ENCODE measurements at places on chromosomes 13 and 19.
A peak's percentile ranks its signal among the peaks of the same experiment; 100 is the strongest.

- no peak for DNase-seq
Measured at GRCh38 chr13:73482556-73482955, 423.8 kb downstream of the KLF5 start.

DNA sequence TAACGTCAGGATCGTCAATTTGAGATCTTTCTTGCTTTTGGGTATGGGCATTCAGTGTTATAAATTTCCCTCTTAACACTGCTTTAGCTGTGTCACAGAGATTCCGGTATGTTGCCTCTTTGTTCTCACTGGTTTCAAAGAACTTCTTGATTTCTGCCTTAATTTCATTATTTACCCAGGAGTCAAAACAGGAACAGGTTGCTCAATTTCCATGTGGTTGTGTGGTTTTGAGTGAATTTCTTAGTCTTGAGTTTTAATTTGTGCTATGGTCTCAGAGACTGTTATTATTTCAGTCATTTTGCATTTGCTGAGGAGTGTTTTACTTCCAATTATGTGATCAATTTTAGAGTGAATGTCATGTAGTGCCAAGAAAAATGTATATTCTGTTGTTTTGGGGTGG is 153.1 kb downstream of the PCDH17 start:
- no peak for DNase-seq

DNA sequence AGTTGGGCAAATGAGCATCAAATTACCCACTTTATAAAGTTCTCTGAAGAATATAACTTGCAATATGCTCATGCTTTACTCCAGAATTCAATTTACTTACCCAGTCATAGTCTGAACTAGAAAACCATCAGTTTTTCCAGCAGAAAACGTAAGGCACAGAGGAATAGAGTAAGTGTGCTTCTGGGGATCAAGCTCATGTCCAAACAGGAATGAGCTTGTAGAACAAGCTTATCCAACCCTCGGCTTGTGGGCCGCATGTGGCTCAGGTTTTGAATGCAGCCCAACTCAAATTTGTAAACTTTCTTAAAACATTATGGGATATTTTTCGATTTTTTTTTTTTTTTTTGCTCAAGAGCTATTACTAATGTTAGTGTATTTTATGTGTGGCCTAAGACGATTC is 308.5 kb upstream of the KLF12 start:
- DNase-seq = no peak

DNA sequence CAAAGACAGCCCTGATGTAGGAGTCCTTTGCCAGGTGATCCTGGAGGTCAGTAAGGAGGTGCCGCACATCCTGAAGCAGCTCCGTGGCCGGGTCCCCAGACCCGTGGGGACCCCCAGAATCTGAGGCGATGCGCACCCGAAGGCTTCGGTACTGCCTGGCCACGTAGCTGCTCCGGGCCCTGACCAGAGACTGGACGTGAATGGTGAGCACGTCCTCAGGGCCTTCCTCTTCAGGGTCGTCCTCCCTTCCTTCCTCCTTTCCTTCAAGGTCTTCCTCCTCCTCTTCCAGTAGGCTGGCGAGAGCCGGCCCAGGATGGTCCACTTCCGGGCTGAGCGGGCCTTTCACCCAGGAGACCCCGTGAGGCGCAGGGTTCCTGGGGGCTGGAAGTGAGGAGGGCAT is 7.5 kb downstream of the RINL start:
- DNase-seq = no peak

DNA sequence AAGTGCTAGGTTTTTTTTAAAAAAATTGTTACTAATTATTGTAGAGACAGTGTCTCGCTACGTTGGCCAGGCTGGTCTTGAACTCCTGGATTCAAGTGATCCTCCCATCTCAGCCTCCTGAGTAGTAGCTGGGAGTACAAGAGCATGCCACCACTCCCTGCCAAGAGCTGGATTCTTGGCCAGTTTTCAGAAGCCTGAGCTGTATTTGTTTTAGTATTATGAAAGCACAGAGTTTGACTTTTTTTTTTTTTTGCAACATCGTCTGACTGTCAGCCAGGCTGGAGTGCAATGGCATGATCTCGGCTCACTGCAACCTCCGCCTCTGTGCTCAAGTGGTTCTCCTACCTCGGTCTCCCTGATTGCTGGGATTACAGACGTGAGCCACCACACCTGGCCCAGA is 7.0 kb downstream of the ARMC6 start:
- no peak for DNase-seq

GRCh38 chr19:2822846-2823245 is 3.2 kb downstream of the ZNF554 start:
- no peak for DNase-seq

GRCh38 chr13:27744801-27745200 is 47.5 kb upstream of the GSX1 start:
- no peak for DNase-seq

GRCh38 chr13:106882246-106882645 is 314.3 kb upstream of the ARGLU1 start:
- no peak for DNase-seq

- DNase-seq = no peak
Measured at GRCh38 chr13:32323912-32324311, 8.6 kb downstream of the BRCA2 start.

DNA sequence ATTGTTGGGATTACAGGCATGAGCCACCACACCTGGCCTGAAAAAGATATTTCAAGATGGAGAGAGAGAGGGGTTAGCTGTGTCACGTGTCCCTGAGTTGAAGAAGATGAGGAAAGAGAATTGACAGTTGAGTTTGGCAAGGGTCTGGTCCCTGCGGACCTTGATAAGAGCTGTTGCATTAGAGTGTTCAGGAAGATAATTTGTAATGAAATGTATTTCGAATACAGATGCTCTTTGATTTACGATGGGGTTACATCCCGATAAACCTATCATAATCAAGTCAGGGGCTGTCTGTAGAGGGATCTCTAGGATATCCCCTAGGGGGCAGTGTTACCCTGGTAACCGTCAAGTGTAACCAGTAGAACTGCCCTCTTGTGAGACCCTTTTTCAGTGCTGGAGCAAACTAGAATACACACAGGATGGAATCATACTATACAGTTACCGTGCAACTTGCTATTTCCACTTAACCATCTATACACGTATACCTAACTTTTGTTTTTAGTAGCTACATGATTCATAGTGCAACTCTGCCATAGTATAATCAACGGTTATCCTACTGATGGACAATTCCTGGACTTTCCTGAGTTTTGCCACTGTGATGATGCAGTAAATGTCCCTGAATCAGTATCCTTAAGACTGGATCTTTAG is 1.5 kb upstream of the ELOF1 start:
- peak; percentile 85 for DNase-seq

GRCh38 chr19:5926641-5927440 is 12.8 kb downstream of the CAPS start:
- no peak for DNase-seq

DNA sequence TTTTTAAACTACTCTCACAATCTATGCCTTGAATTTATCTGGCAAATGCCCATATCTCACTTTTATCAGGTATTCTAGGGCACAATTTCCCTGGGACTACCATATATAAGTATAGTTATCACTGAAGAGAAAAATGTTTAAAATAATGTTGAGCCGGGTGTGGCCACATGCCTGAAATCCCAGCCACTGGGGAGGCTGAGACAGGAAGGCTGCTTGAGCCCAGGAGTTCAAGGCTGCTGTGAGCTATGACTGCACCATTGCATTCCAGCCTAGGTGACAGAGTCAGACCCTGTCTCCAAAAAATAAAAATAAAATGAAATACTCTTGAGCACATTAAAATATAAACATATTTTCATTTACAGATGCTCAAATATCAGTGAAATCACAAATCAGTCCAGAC is 4.1 kb downstream of the KATNAL1 start:
- DNase-seq = no peak

DNA sequence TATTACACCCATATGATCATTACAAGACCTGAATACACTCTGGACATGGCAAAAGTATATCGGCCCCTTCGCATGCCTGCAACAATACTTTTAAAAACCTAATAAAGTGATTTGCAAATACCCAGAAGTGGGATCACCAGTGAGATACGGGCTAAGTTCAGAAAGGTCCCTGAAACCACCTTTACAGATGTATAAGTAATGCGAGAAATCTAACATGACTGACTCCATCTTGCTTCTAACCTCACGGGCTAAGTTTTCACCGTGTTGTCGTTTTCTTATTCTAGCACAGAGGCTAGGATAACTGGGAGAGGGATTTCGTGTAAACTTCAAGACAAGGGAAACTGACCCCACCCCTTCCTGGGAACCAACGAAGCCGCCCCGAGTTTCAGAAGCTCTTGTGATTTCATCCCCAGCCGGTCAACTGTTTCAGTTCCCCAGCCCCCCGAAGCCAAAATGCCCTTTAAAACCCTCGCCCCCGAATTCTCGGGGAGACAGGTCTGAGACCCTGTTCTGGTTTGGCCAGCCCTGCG is 703 bp downstream of the NEK3 start:
- DNase-seq = peak; percentile 11

DNA sequence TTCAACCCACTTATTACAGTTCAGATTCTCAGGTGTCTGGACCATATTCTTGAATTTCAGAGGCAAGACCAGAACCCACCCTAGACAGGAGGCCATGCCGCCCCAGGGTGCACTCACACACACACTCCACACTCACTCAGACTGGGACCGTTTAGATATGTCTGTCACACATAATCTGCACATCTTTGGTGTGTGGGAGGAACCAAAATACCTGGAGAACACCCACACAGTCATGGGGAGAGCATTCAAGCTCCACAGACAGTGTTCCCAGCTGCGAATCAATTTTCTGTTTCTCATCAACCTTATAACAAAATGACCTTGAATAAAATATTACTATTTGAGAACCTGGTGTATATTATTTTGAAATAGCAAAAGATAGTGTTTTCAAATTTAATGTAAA is 2353.0 kb downstream of the PCDH9 start:
- no peak for DNase-seq

GRCh38 chr19:42628411-42629140 is 33.9 kb upstream of the CEACAM8 start:
- DNase-seq = no peak

GRCh38 chr13:44927968-44928367 is 61.3 kb downstream of the NUFIP1 start:
- no peak for DNase-seq

DNA sequence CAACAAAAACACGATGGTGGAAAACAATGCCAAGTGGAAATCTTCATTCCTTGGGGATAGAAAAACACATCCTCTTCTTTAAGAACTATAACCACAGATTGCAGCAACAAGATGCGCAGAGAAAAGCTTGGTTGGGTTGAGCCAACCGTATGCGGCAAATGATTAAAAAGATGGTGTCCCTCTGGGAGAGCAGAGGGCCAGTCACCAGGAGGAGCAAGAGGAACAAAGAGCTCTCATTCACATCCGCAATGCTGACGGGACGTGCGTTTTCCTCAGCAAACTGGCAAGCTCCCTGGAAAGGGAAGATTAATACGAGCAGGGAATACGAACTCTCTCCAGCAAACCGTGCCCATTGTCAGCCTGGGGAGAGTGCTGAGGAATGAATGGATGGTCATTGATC is 141.6 kb downstream of the KATNAL1 start:
- DNase-seq = no peak

DNA sequence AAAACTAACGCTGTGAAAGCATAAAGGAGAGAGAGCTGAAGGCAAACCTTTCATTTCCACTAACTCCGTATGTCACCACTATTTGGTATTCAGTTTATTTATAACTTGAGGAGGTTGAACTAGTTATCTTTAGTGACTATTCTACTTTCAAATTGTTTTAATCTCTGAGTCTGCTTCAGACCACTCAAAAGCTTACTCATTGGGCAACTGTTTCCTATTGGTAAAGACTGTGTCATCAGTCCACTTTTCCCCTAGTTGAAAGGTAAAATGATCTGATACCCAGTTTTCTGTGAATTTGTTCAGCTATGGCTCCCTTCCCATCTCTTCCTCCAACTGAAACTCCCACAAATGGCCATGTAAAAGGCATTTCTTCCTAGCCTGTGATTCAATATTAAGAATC is 39.1 kb downstream of the TEX26 start:
- DNase-seq = no peak

- DNase-seq = no peak
Measured at GRCh38 chr13:43737392-43737923, 49.3 kb downstream of the ENOX1 start.

DNA sequence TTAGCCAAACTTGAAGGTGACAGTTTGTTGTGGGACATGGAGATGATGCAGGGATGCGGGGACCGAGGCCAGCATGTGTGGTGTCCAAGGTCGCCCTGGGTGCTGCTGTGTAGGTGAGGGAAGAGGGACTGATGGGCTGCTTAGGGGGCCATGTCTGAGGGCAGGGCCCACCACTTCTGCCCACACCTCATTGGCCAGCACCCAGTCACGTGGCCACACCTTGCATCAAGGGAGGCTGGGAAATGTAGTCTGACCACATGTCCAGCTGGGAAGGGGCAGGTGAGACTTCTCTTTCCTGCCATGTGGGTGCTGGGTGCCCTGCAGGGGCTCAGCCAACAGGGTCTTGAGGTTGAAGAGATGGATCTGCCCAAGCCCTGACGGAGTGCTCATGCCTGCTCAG is 88.9 kb downstream of the KDM4B start:
- no peak for DNase-seq

GRCh38 chr13:71576571-71576970 is 290.4 kb downstream of the DACH1 start:
- no peak for DNase-seq

DNA sequence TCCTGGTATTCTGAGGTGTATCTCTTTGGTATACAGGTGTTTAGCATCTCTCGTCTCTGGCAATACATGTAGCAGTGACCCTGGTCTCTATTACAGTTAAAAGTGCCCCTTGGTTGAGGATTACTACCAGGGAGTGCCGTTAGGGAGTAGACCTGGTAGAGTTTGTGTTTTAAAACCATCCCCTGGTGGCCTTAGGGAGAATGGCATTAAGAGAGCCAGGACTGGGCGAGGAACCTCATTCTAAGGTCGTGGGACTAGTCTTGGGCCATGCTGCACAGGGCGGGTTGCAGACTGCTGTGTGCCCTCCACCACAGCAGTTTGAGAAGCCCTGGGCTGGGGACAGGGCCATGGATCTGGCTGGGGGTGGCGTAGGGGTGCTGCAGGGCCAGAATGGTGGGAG is 35.0 kb downstream of the B3GLCT start:
- no peak for DNase-seq

- no peak for DNase-seq
Measured at GRCh38 chr13:40316301-40316700, 350.1 kb downstream of the FOXO1 start.

DNA sequence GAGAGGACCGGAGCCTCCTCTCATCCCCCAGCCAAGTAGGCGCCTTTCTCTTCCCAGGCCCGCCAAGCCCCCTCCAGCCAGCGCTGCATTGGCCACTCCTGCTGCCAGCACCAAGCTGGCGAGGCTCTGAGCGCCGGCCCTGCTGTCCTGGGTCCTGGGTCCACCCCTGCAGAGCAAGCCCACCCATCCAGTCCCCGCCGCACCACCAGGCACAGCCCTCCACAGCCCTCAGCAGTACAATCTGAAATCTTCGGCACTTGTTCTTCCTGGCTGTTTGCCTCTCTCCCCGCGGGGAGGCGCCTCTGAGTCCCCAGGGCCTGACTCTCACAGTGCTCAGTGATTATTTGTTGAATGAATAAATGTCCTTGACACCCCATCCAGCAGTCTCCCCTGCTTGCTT is 236.4 kb upstream of the SGCG start:
- DNase-seq = no peak

- DNase-seq = no peak
Measured at GRCh38 chr13:42260903-42261654, 10.9 kb upstream of the AKAP11 start.
